Right ventricle myocardium superior (tissue), 1 donor: ENCODE measurements at places on chromosomes 2 and 18. TPM values are rescaled to one million over a fixed set of nuclear protein-coding genes. Genes with fewer than 3 reads are reported as not detected.

DNA sequence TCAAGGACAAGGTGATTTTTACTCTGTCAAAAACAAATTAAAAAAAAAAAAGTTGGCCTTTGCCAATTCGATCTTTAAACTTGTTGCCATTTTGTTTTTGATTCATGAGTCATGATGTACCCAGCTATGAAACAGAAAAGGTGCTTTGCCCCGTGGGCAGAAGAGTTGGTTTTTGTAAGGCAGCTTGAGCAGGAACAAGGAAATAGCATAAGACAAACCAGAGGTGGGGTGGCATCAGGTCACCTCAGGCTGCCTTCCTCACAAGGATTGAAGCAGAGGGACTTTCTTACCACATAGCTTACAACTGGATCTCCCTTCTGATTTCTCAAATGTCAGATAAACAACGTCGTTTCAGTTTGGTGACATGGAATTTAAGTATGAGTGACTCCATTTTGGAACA is 123.8 kb downstream of the ARL4C start:
- no peak for DNase-seq

DNAJC5G gene
- 2.3 TPM for total RNA-seq

DNA sequence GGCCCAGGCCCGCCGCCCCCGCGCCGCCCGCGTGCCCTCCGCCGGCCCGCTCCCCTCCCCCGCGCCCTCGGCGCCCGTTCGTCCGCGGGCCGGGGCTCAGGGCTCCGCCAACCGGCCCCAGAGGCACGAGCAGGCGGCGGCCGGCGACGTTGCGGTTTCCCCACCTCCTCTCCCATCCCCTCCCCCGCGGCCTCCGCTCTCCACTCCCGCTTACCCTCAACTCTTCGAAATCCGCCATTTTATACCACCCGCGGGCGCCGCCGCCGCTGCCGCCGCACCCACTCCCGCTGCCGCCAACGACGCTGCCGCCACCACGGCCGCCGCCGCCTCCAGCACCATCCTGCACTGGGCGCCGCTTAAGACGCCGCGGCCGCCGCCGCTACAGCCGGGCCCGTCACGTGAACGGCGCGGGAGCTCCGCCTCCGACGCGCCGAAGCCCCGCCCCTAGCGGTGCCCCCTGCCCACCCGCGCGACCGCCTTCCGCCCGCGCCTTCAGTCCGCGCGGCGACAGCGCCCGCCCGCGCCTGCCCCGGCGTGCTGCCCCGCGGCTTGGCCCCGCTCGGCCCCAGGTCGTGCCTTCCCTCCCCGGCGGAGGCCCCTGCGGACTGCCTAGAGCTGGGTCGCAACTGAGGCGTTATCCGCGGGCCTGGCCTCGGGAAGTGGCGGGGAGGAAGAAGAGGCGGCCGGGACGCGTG is at the start of the genes KATNAL2 and PIAS2:
KATNAL2 (plus strand) TSS at position 495 of the 695 bp plus-strand sequence. CDS start 29,271 bp downstream, outside the sequence.
PIAS2 (minus strand) TSS at position 400 of the 695 bp plus-strand sequence; CDS start at position 238, 162 bp downstream.
- peak; percentile 89 for DNase-seq

GRCh38 chr2:200751786-200752185 is 59.9 kb upstream of the BZW1 start:
- no peak for DNase-seq

GRCh38 chr2:219049282-219049681 is 8.0 kb upstream of the CFAP65 start:
- no peak for DNase-seq
